Bronchus fibroblast of lung (primary cell): ENCODE measurements at places on chromosomes 1 and 21. TPM values are rescaled to one million over a fixed set of nuclear protein-coding genes. Genes with fewer than 3 reads are reported as not detected.

Gene ZMYND12
- 0.34 and 2.7 TPM in 2 replicates for total RNA-seq

Gene AQP10
- not detected in 2 replicates for total RNA-seq

Gene TNNI3K
- total RNA-seq: not detected in 2 replicates

Gene CZIB
- total RNA-seq: 79.4 and 79.5 TPM in 2 replicates

Gene SLC16A4
- 7.7 and 8.6 TPM in 2 replicates for total RNA-seq

Gene GBP6
- total RNA-seq: not detected in 2 replicates

Gene ATP1A4
- not detected in 2 replicates for total RNA-seq

Gene TSPAN1
- total RNA-seq: 0.89 and 1.0 TPM in 2 replicates

Gene PLEKHA6
- total RNA-seq: 1.0 TPM in 2 replicates

Gene CRTC2
- total RNA-seq: 10.9 and 11.0 TPM in 2 replicates

Gene TENT5C
- total RNA-seq: 0.17 and 0.30 TPM in 2 replicates

Gene CTSE
- total RNA-seq: not detected in 2 replicates

Gene DIO1
- total RNA-seq: not detected in 2 replicates

Gene LCE2B
- not detected in 2 replicates for total RNA-seq

Gene MMP23B
- 10.3 and 10.4 TPM in 2 replicates for total RNA-seq

Gene SPRR2F
- total RNA-seq: not detected in 2 replicates

Gene OR6K3
- not detected in 2 replicates for total RNA-seq

Gene WLS
- 36.5 and 38.9 TPM in 2 replicates for total RNA-seq

Gene PLCH2
- total RNA-seq: under 0.01 and 0.15 TPM in 2 replicates

Gene ANKRD34A
- 0.59 and 1.3 TPM in 2 replicates for total RNA-seq

Gene KLF18
- total RNA-seq: not detected in 2 replicates

Gene POMGNT1
- total RNA-seq: 62.2 and 67.9 TPM in 2 replicates
